ENCODE measurements at places on chromosomes 11 and 22.

DNA sequence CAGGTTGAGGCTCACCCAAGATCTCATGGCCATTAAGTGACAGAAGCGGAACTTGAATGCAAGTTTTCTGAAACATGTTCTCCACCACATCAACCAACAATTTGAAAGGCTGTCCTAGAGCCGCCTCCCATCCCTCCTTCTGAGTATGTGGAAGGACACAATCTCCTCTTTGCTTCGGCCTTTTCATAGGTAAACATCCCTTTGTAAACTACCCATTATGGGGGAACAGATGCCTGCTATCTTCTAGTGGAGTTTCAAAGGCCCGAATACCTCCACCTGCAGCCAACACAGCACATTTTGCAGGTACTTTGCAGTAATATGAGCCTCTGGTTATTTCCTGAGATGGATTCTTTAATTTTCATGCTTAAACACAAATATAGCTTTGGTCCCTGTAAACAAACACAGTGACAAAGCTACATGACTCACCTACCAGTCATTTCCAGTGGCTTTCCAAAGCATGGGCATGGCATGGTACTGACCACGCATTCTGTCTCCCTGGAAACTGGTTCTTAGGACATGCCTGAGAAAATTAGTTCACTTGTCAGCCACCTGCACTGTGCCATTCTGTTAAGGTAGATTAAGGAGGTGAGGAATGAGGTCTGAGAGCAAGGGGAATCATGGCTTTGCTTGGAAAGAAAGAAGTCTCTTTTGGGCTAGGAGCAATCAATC, 60.2 kb downstream of the EHF start:
- DNase-seq: no peak

DNA sequence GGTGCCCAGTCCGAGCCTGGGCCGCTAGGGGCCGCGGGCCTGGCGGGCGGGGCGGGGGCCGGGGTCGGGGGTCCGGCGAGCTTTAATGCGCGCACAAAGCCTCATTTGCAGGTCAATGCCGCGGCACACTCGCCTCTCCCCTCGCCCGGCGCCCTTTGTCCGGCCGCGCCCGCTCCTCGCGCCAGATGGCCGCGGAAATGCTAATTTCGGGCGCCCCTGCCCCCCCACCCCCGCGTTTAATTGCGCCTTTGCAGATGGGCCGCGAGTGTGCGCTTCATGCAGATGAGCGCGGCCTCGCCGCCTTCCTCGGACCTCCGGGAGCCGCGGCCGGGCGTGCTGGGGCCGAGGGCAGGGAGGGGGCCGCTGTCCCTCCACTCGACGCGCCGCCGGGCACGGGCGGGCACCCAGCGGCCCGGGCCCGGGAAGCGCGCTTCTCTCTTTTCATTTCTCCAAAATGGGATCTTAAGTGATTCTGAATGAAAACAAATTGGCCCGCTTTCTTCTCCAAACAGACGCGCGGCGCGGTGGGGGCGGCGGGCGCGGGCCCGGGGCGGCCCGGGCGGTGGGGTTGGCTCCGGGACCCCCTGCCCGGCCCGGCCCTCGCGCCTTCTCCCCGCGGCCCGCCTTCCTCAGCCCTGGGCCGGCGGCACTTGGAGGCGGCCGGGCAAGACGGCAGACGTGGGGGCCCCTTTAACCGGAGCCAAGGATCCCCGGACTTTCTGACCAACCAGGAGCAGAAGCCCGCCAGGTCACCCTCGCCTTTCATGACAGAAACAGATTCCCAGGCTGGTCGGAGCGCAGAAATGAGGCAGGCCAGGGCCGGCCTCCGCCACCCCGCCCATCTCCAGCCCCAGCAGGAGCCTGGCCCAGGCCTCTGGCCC, 22.9 kb downstream of the CDKN1C start:
- DNase-seq: no peak

GRCh38 chr11:123268156-123268555, 73.1 kb upstream of the CLMP start:
- peak; percentile 35 for DNase-seq

DNA sequence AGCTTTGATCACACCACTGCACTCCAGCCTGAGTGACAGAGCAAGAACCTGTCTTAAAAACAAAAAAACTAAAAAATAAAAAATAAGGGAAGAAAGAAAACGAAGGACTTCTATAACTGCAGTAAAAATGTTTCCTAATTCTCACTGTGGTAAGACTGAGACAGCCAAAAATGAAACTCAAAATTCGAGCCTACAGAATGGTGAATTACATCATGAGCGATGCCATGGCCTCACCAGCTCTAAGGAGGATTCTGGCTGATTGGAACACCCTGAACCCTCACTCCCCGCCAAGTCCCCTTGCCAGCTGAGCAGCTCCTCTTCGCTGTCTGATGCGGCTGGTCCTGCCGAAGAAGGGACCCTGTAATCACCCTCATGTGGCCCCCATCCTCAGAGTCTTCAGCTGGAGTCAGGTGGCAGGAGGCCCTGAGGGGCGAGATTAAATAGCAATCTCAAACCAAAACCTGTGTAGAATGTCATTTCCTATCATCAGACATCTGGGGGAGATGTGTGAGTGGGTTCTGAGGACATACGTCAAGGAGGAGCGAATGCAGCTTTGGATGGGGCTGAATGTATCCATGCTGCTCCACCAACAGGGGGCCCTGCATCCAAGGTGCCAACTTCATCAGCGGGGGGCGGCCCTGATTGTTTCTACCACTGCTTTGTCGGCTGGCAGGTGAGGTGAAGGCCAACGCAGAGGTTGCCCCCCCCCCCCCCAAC, 29.2 kb downstream of the PDGFB start:
- no peak for DNase-seq

DNA sequence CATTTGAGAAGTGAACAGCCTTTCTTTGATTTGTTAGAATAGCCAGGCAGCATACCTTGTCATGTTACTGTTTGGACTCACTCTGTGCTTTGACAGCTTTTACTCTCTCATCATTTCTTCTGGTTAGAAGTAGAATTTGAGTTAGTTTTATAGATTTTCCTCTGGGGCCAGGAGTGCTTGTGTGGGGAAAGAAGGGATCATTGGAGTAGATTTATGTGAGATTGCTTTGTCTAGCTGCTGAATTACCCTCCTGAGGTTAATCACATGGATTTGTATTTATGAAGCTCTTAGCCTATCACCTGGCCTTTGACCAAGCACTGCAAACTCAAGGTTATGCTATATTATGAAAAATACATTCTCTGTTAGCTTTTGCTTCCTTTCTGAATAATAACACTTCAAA, 54.3 kb downstream of the SWAP70 start:
- DNase-seq: no peak

GRCh38 chr11:64234647-64235379, 429 bp downstream of the VEGFB start:
- no peak for DNase-seq

- no peak for DNase-seq
These were observed 1375.9 kb upstream of the RAG2 start for GRCh38 chr11:37973941-37974340.

- DNase-seq: no peak
These were observed 582.2 kb downstream of the DLG2 start for GRCh38 chr11:85044911-85045310.

DNA sequence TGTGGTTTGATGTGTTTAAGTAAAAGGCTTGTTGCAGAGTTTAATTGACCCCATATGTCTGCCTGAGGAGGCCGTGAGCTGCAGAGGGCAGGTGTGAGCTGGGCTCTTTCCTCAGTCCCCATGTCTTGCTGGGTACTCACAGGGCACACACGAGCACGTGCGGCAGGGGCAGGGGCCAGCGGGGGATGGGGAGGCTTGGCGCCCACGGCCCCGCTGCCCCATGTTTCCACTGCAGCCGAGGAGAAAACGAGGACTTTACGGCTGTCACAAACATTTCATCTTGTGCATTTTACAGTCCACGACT, 24.7 kb upstream of the CCDC188 start:
- peak; percentile 31 for DNase-seq

DNA sequence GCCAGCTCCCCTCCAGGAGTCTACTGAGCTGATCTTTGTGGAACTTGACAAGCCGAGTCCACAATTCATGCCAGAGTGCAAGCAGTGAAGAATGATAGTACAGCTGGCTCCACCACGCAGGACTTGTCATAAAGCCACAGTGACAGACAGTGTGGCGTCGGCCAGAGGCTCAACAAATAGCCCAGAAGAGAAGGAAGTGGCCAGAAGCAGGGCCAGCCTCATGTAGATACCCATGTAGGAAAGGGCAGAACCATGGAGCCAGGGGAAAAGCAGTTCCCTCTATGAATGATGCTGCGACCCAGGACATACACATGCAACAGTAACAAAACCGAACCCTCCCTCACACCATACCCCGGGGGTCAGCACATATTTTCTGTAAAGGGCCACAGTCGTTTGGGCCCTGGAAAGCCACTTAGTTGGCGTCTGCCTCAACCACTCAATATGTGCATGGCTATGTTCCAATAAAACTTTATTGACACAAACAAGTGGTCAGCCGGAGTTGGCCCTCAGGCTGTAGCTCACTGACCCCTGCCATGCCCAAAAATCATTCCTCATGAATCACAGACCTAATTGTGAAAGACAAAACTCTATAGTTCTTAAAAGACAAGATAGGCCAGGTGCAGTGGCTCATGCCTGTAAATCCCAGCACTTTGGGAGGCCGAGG, 161.4 kb downstream of the BRD1 start:
- DNase-seq: no peak

GRCh38 chr11:86629045-86629706, 43.2 kb downstream of the ME3 start:
- no peak for DNase-seq

GRCh38 chr11:130477586-130478203, 29.2 kb downstream of the ADAMTS15 start:
- DNase-seq: no peak

DNA sequence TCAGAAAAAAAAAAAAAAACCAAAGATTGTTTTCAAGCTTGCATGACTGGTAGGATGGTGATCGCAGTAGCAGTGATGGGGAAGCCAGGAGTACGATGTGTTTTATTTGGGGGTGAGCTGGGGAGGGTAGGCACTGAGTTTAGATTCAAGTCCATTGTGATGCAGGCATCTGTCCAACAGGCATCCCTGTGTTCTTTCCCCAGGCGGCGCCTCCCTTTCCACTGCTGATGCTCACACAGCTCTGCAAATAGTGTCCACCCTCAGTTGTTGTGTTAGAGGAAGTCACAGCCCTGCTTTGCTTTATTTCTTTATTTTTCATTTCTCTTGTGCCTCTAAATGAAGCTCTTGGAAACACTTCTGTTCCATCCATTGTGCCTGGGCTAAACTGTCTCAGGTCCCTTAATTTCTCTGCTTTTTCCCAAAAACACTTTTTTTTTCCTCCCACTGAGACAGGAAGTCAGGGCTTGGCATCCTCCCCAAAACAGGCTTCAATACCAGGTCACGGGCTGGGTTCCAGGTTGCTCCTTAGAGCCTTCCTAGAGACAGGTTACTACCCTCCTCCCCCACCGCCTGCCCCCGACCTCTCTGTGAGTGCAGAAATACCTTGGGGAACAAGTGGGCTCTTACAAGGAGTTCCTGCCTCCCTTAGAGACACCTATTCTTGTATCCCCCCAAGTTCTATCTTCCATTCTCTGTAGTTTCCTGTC, 38.6 kb upstream of the HSPA8 start:
- no peak for DNase-seq

DNA sequence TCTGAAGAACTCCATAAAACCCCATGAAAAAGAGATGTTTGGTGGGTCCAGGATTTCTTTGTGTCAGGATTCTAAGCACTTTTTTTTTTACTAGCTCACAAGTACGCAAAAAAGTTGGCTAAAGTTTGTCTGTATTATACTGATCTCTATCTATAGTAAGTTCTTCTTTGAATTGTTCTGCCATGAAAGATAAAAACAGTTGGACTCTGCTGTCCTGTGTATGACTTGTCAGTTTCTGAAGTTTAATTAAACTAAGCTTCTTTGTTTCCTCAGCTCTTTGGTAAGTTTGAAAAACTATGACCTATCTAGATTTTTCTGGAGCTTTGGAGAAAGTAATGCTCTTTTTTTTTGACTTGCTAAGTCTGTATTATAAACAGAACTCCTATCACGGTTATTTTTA, 812.2 kb upstream of the LUZP2 start:
- no peak for DNase-seq

GRCh38 chr11:134503100-134503499, 91.1 kb upstream of the B3GAT1 start:
- DNase-seq: no peak

GRCh38 chr11:42777776-42778175, 534.0 kb upstream of the API5 start:
- DNase-seq: no peak

DNA sequence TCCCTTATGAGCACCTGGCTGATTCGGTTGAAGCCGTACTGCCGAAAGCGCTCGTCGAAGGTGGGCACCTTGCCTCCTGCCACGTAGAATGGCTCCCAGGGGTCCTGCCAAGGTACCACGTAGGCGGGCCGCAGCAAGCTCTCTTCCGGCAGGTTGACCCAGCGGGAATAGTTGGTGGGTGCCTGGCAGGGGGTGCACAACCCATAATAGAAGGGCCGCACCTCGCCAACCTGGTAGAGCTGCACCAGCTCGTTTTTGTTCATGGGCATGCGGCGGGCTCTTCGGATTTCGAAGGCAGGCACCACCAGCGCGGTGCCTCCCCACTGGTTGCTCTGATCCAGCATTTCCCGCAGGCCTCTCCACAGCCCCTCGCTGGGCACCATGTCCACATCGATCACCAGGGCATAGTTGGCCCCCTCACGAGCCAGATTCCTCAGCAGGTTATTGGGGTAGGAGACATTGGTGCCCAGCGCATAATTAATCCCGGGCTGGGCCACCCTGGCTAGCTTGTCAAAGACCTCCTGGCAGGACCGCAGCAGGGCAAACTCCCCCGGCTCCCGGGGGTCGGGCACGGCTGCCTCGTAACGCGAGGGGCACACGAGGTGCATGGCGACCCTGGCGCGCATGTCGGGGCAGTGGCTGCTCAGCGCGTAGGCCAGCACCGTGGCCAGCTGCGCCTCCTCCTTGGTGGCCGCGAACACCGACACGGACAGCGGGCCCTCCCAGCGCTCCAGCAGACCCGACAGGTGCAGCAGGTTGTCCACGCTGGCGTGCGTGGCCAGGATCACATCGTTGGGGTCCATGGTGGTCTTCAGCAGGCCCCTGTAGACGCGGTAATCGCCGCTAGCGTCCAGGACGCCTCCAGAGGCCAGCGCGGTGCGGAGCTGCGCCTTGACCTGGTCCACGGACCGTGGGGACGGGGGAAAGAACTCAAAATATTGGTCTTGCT, 679 bp downstream of the B4GAT1 start:
- no peak for DNase-seq

DNA sequence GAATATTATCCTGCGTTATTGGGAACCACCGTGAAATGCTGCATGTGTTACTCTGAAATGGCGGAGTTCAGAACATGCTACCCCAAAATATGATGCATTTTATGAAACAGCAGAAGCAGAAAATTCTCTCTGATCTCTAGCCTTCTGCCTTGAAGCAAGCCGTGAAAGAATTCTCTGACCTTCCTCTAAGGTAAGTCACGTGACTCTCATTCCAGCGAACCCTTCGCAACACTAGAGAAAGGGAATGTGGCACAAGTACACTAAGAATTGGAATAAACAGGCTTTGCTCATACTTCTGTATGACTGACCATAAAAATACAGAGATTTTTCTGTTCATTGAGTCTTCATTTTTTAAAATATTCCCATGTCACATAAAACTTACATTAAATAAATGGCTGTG, 805.6 kb upstream of the LRRC4C start:
- DNase-seq: no peak

- DNase-seq: no peak
These were observed 197.1 kb downstream of the HIPK3 start for GRCh38 chr11:33454264-33454663.

- no peak for DNase-seq
These were observed 78.5 kb downstream of the TMEM135 start for GRCh38 chr11:87116185-87116584.

- no peak for DNase-seq
These were observed 13.5 kb downstream of the KIAA1671 start for GRCh38 chr22:24965822-24966626.

Data from thymus (tissue), 14 donors.